Cardiac septum (tissue), 1 donor: ENCODE measurements at places on chromosomes 4 and X.
A peak's percentile ranks its signal among the peaks of the same experiment; 100 is the strongest.

GRCh38 chr4:142408003-142408441 is 438.1 kb downstream of the INPP4B start:
- DNase-seq: no peak

DNA sequence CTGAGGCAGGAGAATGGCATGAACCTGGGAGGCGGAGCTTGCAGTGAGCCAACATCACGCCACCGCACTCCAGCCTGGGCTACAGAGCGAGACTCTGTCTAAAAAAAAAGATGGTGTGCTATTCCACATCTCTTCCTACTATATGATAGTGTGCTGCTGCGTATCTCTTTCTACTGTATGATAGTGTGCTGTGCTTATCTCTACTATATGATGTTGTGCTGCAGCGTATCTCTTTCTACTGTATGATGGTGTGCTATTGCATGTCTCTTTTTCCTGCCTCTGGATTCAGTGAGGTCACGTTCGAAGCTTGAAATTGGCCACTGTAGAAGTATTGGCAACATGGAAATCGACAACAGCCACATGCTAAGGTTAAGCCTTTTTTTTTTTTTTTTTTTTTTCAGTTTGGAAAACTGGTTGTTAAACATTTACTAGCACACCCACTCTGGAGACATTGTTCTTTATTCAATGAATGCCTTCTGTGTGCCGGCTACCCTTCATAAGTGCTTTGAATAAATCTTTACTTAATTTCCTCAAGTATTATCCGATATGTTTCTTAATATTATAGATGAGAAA is 31.0 kb downstream of the ARFIP1 start:
- DNase-seq: no peak

- peak; percentile 82 for DNase-seq
Measured at GRCh38 chrX:102745857-102746584, 25.5 kb downstream of the GPRASP3 start.

DNA sequence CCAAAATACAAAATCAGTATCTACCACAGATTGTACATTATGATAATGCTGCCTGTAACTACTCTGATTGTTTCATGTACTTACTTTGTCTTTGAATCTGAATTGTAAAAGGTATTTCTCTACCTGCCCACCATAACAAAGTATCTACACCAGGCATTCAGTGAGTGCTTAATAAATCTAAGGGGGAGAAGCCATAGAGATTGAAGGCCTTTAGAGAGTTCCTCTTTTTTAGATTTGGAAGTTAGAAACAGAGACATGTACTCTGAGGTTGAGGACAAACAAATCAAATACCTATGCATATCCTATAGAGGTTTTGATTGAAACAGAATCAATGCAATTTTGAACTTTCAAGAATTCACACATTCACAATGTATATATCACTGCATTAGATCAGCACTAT is 42.7 kb downstream of the SAT1 start:
- no peak for DNase-seq

DNA sequence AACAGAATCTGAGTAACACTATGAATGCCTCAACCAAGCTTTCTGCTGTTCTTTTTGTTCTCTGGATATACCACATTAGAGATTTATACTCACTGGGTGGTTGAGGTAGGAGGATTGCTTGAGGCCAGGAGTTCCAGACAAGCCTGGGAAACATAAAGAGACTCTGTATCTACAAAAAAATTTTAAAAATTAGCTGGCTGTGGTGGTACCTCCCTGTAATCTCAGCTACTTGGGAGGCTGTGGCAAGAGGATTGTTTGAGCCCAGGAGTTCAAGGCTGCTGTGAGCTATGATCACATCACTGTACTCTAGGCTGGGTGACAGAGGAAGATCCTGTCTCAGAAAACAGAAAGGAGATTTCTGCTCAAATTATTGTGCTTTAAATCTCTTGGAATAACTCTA is 161.6 kb upstream of the RAPGEF2 start:
- no peak for DNase-seq

DNA sequence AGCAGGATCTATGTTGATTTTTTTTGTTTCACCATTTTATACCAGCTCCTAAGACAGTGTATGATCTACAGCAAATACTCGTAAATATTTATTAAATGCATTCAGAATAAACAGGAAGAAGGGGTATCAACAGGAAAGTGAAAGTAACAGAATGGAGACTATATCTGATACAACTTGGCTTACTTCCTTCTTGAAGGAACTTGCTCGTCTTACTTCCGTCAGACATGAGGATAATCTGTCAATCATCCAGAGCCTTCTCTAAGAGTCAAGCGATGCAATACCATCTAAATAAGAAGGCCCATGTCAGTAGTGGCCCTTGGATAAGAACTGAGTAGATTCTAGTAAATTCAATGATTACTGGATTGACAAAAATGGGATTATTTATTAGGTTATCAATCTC is 84.2 kb downstream of the CAMK2D start:
- no peak for DNase-seq

DNA sequence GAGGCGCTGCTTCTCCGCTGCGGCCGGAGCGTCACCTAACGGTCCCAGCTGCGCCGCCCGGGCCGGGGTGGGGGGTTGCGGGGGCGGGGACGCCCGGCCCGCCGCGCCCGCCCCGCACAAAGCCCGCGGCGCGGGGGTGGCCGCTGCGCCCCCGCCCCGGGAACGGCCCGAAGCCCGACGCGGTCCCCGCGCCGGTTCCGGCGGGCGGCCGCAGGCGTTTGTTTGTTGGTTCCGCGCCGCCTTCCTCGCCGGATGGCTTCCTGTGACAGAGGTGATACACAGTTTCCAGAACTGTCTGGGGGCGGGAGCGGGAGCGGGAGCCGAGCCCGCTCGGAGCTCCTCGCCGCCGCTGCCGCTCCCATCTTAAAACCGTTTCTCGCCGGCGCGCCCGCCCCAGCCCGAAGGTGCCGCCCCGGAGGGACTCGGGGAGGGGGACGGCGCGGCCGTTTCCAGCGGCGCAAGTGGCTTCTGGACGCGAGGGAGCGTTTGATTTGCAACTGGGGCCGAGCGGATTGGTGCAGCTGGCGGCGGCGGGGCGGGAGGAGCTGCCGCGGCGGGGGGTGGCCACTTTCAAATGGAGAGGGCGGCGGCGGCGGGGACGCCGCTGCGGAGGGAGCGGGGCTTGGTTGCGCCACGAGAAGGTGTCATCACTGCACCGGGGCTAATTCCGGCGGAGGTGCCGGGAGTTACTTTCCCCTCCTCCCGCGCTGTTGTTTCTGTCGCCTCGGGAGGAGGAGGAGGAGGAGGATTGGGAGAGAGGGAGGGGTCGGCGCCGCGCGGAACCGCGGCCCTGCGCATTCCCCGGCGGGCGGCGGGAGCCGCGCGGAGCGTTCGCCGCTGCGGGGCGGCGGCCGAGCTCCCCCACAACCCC is 2.3 kb downstream of the JADE1 start:
- peak; percentile 95 for DNase-seq

GRCh38 chrX:103629318-103630170 is 769 bp downstream of the TCEAL1 start:
- peak; percentile 82 for DNase-seq

DNA sequence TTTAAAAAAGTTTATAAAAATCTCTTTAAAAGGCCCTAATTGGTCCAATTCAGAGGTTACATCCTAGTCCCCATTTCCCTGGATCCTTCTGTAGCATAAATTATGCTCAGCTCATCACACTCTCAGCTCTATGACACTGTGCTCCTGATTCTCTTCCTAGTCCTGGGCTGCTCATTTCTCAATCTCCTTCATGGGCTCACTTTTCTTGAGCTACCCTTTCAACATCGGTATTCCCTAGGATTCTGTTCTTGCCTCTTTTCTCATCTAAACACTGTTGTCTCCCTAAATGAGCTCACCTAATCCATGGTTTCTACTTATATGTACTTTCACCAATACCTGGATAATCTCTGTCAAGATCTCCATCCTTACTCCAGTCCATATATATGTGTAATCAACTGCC is 14.7 kb downstream of the KLHL15 start:
- DNase-seq: no peak

- no peak for DNase-seq
Measured at GRCh38 chr4:82287720-82288119, 86.1 kb downstream of the HNRNPD start.

DNA sequence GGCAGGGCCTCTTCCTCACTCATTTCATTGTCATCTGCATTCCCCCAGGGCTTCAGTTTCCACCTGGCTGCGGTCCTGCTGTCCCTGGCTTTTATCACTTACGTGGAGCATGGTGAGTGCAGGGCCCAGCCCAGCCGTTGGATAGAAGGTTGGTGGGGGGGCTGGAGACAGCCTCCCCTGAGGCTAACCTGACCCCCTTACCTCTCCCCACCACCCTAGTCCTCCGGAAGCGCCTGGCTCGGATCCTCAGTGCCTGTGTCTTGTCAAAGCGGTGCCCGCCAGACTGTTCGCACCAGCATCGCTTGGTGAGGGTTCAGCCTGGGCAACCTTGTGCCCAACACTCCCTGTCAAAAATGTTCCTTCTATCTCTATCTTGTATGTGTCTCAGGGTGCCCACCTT is 5.8 kb upstream of the EBP start:
- DNase-seq: no peak

DNA sequence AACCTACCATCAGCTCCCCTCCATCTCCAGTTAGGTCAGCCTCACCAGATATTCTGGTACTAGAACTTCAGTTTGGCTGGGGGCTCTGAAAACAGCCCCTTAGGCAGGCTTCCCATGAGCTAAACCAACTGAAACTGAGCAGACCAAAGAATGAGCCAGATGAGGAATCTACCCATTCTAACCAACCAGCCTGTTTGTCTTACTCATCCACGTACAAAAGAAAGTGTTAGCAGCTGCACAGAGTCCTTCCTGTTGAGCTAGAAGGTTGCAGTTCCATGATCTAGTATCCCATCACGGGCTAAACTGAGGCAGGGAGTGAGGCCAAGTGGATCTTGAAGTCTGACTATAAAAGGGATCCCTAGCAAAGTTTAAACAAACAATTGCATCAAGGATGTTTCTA is 17.5 kb downstream of the MAGEA9B start:
- DNase-seq: no peak

DNA sequence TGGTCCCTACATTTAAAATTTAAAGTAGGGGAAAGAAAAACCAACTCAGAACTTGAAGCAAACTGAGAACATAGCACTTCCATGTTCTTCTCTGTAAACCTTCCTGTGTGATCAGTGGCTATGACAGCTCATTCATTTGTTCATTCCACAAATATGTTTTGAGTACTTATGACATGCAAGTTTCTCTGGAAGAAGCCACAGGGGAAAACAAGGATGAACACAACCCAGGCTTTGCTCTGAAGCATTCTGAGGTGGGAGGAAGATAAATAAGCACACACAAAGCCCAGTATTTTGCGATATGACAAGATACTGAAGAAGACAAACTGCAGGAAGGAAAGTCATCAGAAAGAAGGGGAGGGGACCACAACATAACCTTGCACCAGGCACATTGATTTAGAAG is 96.4 kb downstream of the CHIC2 start:
- DNase-seq: no peak

DNA sequence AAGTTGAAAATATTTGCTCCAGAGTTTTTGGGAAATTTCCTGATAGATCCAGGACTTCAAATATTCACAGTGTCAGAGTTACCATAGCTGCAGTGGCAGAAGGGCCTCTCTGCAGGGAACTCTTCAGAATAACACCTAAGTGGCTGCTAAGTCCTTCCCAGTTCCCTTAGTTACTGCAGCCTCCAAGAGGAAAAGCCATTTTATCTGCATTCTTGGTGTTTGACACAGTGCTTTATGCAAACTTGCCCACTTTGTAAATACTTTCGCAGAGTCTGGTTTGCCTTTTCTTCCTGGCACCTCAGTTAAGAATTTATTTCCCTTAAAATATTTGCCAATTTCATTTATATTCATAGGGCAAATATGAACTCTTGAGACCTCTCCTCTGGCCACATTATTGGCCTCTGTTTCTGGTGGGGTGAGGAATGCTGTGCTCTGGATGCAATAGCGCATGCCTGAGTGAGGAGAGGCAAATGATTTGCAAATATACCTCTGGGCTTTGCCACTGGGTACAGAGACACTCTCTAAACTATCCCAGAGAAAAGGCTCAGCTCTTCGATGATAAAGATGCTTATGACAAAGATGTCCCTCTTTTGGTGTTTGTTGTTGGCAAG is 566.3 kb upstream of the NR3C2 start:
- DNase-seq: no peak

DNA sequence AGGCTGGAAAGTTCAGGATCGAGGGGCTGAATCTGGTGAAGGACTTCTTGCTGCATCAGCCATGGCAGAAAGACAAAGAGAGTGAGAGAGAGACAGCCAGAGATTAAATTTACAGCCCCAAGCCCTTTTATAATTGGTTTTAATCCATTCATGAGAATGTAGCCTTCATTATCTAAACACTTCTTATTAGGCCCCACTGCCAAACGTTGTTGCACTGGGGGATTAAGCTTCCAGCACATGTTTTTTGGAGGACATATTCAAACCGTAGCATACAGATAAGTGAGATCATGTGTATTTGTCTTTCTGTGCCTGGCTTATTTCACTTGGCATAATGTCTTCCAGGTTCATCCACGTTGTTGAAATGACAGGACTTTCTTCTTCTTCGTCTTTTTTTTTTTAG is 524.7 kb downstream of the SPRY1 start:
- no peak for DNase-seq

- DNase-seq: no peak
Measured at GRCh38 chr4:105192474-105192873, 45.8 kb downstream of the TET2 start.

DNA sequence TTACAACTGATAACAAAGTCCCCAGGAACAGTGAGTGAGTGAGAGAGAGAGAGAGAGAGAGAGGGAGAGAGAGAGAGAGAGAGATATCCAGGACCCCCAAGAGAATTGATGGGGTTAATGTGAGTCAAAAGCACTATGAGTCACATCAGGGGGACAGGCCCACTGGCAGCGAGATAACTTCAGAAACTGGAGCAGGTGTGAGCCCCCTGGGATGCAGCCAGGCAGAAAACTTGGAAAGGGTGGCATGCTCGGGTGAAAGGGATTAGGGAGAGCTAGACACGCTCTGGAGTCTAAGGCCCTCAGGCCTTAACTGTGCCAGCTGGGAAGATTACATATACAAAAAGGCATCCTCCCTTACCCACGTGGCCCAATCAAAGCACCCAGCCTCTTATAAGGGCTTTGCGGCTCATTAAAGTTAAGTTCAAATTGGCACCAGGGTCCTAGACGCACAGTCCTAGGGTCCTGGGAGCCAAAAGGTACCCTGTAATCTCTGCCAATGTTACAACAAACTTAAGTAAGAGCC is 841 bp downstream of the ACOT9 start:
- DNase-seq: no peak

- DNase-seq: no peak
Measured at GRCh38 chr4:2816401-2816954, 23.6 kb downstream of the SH3BP2 start.

GRCh38 chrX:154444755-154445246 is 860 bp downstream of the FAM50A start:
- no peak for DNase-seq

GRCh38 chr4:26751838-26752237 is 108.8 kb upstream of the STIM2 start:
- no peak for DNase-seq

- no peak for DNase-seq
Measured at GRCh38 chr4:89753601-89754066, 83.3 kb downstream of the SNCA start.

DNA sequence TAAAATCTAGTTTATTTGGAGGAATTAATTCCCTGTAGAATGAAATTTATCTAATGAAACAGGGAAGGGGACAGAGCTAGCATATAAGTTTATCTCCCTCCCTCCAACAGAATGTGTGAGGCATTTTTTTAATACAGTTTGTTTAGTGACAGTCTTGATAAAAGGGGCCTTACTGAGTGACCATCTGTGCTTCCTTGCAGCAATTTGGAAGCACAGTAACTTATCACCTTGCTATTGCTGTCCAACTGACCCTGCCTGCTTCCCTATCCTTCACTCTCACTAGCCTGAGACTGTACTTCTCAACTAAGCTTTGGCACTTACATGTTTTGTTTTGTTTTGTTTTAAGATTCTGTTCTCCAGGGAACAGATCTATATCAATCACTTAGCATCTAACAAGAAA is 31.1 kb upstream of the KCTD8 start:
- DNase-seq: no peak
